GM12891 (cell line): ENCODE measurements at places on chromosomes 6 and 20.

DNA sequence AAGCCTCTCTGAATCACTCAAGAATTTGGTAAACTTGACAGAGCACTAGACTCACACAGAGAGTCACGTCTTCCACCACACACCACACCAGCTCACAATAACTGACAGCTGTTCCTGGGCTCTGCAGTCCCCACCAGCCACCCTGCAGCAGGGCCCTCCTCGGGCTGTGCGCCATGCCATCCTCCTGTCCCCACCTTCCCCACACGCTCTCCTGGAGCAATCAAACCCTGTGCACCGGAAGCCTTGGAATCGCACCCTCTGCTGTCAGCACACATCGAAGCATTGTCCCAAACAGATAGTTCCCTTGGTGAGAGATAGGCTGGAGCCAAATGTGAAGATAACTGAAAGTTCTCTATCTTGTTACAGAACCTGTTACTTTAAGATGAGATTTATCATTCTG lies 191.0 kb downstream of the TBXT start:
- DNase-seq = no peak

DNA sequence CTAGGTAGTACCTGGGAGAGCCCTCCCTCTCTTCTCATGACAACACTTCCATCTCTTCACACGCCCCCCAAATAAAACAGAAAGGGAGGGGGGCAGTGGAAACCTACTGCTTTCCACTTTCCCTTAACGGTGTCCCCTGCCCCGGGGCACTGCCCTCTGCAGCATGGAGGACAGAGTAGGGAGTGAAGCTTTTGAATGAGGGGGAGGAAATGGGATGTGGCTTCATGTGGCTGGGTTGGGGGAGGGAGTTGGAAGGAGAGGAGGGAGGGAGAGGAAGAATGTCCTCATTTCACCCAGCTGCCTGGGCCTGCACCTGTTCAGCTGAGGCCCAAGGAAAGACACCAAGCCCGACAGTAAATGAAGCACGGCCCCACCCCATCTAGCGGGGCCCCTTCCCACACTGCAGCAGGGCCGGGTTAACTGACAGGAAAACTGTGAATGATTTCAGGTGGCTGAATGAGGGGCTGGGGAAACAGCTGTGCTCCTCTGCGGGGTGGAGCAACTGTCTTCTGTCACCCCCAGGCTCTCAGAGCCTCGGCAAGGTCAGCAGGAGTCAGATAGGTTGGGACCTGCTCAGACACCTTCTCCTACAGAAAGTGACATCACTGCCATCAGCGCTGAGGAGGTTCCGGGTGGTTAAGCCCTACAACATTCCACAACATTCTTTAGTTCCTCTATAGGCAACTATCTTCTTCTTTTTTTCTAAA lies 40.0 kb upstream of the TAF8 start:
- peak; percentile 32 for DNase-seq

- peak; percentile 16 for DNase-seq
Observed at GRCh38 chr6:129766959-129767728, 57.2 kb upstream of the ARHGAP18 start.

DNA sequence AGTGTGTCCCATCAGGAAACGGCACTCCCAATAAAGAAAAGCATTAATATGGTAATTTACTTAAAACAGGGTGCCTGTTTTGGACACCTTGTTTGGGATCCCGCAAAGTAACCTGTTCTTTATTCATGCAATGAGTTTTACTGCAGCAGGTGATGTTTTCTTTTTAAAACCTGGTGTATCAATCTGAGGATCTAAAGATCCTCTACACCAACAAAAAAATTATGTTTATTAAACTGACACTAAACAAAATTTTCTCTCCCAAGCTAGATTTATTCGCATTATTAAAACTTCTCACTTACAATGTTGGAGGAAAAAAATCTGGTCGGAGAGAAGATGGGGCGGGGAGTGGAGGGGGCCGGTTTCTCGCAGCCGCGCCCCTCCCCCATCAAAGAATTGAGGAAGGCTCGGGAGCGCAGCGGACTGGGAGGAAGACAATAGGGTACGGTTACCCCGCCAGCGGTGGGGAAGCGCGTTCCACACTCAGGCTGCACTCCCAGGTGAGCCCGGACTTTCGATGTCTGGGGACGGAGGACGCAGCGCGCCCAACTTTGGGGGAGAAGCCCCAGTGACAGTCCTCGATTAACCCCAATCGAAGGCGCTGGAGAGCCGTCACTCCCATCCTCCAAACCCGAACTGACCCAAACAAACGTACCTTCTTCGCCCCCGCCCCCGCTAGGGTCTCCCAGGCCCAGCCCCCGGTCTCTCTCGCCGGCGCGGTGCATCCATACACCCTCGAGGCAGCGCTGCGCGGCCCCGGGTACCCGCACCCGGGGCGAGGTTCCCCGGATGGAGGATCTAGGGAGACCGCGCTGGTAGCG lies 1.3 kb downstream of the CD24 start:
- peak; percentile 49 for DNase-seq

- no peak for DNase-seq
Observed at GRCh38 chr6:170211404-170212025, 79.4 kb downstream of the DLL1 start.

- no peak for DNase-seq
Observed at GRCh38 chr6:81979767-81980166, 227.3 kb upstream of the TENT5A start.
